BE2C (cell line): ENCODE measurements at places on chromosomes 4 and X.
A peak's percentile ranks its signal among the peaks of the same experiment; 100 is the strongest.

DNA sequence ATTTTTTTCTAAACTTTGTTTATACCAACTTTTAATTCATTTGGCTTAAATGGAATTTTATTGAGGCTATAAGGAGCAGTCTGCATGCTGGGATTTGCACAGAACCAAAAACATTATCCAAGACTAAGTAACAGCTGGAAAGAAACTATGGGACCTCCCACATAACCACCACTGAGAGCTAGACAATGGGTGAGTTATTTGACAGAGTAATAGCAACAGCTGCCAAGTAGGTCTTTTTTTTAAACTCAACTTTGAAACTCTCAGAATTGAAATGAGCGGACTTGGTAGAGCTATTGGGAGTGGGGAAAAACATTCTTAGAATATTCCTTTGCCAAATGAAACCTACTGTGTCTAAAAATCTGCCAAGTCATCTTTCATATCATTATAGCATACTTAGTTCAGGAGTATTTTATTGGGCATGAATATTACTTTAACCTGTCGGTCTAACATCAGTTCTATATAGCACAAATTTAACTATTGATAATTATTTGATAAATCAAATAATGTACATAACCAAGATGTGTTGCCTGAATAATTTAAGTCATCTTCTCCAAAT lies 1428.0 kb downstream of the PCDH7 start:
- no peak for DNase-seq

DNA sequence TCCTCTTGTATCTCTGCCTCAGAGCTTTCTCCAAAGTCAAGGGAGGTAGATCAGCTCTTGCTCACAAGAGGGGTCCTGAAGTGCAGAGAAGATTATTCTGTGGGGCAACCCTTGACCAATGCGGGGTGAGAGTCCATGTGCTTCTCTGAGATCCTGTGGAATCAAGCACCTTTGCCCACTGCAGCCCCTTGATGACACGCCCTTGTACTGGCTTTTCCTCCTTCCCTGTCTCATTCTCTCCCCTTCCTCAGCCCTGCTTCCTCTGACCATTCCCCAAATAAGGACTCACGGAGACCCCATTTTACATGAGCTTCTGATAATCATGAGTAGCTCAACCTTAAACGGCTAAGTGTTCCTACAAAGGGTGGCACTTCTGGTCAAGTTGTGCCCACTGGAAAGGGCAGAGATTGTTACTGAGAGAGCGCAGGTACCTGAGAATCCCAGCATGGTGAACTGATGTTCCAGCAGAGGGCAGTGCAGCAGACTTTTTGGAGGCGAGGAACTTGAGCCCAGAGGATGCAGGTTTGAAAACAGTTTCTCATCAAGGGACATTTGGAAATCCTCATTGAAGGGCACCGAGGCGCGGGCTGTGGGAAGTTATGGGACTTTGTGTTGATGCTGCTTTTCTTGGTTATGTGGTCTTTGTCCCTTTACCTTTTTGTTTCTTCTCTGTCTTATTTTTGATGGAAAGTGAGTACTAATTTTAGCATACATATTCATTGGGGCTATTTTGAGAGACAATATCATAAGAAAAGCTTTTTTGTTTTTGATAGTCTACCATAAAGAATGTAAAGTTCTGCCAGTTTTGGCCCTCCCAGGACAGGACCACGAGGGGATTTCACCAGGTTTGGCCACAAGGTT lies 201.3 kb downstream of the RBM46 start:
- peak; percentile 81 for DNase-seq

GRCh38 chrX:129634541-129634940 lies 20.2 kb downstream of the APLN start:
- DNase-seq: peak; percentile 14

DNA sequence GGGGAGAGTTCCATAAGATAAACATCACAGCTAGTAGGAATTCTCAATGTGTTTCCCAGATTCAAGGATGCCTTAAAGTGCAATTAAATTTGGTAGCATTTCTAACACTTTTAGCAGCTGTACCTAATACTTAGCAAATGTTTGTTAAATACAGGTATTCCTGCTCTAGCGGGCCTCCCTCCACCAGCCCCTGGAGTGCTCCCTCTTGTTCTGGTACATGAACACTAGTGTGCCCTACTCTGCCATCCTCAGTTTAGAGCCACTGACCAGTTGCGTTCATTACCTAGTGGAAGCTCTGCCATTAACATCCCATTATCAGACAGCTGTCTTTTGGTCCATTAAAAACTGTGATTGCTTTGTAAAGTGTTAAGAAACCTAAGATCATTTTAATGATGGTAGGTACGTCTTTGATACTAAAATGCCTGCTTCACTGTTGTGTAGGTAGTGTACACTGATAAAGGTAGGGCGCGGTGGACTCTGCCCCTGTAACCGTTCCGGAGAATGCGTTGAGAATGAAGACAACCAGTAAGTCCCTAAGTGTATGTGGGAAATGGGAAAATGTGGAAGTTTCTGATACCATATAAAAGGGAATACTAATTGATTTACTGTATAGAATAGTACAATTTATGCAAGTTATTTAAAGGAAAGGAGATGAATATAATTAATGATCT lies 21.7 kb downstream of the KIAA0232 start:
- DNase-seq: no peak

DNA sequence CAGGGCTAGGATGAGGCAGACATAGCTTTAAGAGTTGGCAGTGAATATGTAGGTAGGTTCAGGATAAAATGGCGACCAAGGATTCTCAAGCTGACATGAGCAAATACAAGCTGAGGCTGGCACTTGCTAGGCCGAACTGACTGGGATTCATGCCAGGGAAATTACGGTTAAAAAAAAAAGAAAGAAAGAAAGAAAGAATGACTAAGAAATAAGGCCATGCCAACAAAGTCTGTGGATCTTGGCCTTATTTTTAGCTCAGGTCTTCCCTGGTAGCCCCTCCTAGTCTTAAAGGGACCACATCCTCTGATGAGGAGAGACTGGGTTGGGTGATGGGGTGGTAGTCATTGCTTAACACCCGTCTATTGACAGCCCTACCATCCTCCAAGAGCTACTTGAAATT lies 64.4 kb upstream of the KLHL13 start:
- no peak for DNase-seq

- no peak for DNase-seq
These were observed at the start of gene APELA for GRCh38 chr4:164876700-164877324. TSS of gene APELA (plus strand) at chr4:164877178. CDS start at chr4:164877332, 154 bp downstream.

DNA sequence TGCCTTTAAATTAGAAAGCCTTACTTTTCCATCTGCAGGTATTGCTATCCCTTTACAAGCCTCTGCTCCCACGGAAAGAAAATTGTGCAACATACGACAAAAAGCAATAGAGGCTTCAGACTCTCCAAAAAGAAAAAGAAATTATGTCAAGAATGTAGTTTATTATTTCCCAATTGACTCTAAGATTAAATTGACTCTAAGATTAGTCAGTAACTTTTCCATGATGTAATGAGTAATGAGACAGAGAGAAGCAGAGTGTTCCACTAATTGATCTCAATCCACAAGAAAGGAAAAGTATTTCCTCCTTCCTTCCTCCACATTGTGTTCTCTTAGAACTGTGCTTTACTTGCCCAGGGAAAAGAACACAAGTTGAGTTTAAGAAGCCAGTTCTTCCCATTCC lies 345.7 kb upstream of the HS3ST1 start:
- DNase-seq: no peak

- no peak for DNase-seq
These were observed 67.1 kb downstream of the PRDM5 start for GRCh38 chr4:120855307-120856001.

DNA sequence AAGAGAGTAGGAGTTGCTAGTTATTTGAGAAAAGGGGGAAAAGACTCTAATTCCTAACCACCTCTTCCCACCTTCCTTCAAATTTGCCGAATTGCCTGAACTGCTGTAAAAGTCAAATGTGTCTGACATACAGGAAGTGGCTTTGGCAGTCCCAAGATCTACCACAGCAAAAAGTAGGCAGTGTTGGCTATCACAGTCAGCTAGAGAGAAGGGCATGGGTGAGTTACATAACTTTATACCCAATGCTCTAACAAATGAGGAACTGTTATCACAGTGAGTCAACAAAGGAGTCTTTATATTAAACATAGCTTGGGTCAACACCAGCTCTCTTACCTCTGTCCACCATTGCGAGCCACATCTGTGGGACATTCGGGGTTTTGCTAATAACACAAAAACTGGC lies 2.4 kb upstream of the MBNL3 start:
- no peak for DNase-seq

GRCh38 chr4:40046311-40046980 lies 10.2 kb upstream of the N4BP2 start:
- DNase-seq: no peak

DNA sequence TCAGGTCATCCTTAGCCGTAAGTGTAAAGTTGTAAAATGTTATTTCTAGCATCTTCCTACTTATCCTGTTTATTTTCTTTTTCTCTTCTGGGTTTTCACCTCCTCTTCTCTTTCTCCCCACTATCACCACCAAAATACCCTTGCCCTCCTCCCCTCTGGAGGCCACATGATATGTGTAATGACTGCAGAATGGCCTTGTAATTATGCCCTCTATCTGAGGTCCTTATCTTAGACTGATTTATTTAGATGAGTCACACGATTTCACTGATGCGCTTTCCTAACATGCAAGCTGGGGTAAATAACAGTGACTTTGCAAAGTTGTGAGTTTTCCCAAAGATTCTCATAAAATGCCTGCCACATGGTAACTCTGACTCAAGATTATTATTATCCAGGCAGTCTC lies 231.8 kb upstream of the GPRIN3 start:
- no peak for DNase-seq

- DNase-seq: no peak
These were observed 253.8 kb upstream of the KCNIP4 start for GRCh38 chr4:22202246-22202974.

DNA sequence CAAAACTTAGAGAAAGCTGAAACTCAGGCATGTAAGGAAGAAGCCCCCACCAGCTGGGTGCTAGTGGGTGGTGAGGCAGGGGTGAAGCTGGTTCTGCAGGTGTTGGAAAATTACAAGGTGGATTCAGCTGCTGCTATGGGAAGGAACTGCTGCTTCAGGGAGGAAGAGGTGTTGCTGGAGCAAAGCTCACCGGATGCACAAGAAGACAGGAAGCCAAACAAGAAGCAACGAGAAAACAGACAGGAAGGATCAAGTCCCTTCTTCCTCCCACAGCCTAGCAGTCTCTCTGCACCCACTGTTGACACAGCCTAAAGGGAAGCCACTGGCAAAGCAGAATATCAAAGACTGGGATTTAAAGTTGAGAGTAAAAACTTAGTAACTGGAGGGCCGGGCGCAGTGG lies 100.2 kb upstream of the JADE1 start:
- DNase-seq: no peak

DNA sequence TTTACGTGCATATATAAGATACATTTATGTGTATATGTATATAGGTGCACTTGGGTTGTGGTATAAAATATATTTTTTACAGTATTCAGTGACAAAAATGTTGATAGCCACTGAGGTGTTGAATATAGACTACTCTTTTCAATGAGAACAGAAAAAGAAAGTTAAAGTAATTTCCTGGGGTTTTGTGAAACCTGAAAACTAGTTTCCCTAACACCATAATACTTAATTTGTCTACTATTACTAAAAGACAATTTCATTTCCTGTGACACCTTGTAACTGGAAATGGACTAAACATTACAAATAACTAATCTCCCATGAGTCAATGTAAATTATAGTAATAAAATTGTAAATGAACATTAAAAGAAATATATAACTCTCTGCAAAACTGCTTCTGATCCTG lies 32.0 kb upstream of the MAP9 start:
- DNase-seq: no peak

DNA sequence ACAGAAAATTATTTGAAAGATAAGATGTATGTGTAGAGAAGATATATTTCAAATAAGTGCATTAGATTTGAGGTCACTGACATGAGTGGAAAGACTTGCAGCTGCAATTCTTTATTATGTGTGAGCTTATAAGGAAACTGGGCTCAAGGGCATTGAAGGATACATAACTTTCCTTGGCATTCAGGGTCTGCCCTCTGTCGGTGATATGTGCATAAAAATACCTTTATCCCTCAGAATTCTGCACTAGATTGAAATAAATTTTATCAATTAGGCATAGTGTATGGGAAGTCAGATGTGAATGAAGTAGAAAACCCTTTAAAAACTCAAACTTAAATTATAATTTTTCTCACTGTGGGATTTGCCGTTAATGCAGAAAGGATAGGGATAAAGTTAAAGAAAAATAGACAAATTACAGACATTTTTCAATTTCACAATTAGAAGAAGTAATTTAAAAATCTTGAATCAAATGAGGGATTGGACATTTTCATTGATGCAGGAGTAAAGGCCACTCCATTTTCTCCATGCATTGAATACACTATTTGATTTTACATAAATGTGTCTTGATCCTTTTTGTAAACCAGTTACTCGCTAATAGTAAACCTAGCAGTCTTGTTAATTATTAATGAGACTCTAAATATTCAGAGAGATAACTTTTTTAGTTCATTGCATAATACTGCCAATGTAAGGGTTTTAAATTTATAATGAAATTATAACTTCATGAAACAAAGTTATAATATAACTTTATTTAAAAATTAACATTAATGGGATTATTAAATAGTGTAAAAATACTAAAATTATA lies 21.0 kb upstream of the ETNPPL start:
- DNase-seq: no peak

DNA sequence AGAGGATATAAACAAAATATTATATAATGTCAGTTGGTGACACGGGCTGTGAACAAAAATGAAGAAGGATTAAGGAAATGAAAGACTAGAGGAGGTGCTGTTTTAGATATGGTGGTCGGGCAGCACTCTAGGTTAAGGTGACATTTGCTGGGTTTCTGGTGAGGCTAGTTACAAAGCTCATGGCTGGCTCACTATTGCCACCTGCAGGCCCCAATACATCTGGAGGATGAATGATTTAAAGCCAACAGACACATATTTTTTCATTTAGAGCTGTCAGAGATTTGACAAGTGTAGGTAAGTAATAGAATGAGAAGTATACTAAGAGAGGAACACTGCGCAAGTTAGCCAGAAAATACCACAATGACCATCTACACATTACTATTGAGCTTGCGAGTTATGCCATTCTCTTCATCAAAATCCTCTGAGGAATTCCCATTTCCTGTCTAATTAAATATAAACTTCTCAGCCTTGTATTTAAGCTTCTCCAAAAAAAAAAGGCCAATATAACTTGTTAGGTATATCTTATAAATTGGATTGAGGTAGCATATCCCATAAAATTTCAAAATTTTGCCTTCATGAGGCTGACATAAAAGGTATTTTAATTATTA lies 6.4 kb upstream of the FGG start:
- DNase-seq: peak; percentile 69

DNA sequence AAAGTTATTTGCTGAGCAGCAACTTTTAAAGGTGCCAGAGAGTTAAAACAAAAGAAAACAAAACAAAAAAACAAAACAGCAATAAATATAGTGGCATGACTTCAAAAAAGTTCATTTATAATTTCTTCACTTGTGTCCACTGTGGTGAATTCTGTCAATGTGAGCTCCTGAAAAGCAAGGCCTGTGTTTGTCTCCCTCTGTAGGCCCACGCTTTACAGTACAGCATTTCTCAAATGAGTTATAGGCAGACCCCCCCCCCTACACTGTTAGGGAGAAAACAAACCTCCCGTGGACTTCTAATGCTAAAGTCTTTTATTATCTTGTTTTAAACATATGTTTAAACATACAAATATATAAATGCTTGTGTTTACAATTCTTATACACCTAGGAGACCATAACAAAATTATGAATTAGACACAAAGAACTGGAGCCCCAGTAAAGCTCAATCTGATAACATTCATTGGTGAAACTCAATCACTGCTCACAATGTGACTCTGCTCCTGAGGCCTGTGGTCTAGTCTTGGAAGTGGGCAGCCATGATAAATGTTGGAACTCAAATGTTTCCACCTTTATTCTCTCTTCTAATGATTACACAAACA lies 47.0 kb upstream of the SCOC start:
- DNase-seq: peak; percentile 46

GRCh38 chr4:140764785-140765392 lies 8.7 kb upstream of the TBC1D9 start:
- no peak for DNase-seq
